NCI-H1105 (cell line): ENCODE measurements at places on chromosomes 2 and 18.

- DNase-seq: no peak
Observed at GRCh38 chr2:224937887-224938286, 104.4 kb downstream of the DOCK10 start.

DNA sequence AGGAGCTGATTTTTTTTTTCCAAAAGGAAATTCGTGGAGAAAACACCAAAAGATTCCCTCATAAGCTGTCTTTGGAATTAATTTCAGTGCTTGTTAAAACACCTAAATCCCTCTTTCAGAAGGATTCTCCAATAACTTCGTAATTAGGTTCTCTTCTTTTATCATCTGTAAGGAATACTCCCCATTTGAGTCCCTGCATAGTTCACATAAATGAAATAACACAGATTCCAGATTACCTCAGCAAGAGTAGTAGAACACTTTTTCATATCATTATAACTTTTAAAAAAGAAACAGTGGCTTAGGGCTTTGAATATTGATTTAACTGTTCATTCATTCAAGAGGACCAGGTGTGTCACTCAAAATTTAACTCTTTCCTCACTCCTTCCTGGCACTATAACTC, 55.5 kb downstream of the ARHGAP28 start:
- DNase-seq: no peak

- DNase-seq: no peak
Observed at GRCh38 chr2:134191835-134192234, 62.0 kb upstream of the MGAT5 start.

DNA sequence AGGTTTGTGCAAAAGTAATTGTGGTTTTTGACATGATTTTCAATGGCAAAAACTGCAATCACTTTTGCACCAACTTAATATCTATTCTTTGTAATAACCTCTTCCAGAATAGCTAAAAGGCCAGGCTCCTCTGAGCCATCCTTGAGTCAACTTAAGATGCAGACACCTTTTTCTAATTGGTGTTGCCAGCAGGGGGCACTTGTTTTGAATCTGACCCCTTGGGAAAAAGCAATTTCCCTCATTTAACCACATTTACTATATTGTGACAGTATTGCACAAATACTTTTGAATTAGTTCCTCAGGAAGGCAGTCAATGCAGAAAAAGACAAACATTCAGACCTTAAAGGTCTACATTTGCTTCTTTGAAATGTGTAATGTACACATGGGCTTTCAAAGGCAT, 78.6 kb upstream of the GALNT5 start:
- DNase-seq: no peak

DNA sequence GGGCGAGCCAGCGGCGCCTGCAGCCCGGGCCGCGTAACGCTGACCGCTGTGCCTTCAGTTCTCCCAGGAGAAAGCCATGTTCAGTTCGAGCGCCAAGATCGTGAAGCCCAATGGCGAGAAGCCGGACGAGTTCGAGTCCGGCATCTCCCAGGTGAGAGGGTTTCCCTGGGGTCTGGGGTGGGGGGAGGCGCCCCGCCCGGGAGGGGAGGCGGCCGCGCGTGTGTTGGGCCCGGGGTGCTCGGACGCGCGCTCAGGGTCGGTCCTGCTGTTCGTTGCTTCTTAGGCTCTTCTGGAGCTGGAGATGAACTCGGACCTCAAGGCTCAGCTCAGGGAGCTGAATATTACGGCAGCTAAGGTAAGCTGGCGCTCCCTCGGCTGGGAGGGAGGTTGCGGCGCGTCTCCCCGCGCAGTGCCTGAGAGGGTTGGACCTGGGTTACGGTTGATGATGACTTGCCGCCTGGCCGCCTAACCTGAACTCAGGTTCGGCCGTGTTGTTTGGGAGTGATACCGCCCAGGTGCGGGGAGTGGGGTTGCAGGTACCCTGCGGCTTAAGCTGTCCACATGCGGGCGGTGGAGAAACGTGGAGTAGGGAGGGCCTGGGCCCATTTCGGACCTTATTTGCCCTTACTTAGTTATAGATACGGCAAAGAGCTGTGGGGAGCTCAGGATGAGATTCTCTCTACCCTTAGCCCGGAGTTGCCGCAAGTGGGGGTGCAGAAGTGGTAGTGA, 638 bp downstream of the RPS7 start:
- no peak for DNase-seq

DNA sequence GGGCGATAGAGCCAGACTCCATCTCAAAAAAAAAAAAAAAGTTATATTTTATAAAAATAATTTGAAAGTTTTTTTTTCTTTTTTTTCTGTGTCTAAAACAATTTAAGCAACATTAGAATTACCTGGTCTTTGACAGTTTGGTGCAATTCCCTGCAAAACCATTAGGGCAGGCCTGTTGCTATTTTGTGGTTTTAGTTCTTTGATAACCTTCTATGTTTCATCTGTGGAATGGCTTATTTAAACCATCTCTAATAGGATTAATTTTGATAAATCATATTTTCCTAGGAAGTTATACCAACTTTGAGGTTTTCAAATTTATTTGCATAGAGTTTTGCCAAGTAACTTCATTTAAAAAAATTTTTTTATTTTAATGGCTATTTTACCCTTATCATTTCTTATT, 141.2 kb upstream of the TWIST2 start:
- DNase-seq: no peak

DNA sequence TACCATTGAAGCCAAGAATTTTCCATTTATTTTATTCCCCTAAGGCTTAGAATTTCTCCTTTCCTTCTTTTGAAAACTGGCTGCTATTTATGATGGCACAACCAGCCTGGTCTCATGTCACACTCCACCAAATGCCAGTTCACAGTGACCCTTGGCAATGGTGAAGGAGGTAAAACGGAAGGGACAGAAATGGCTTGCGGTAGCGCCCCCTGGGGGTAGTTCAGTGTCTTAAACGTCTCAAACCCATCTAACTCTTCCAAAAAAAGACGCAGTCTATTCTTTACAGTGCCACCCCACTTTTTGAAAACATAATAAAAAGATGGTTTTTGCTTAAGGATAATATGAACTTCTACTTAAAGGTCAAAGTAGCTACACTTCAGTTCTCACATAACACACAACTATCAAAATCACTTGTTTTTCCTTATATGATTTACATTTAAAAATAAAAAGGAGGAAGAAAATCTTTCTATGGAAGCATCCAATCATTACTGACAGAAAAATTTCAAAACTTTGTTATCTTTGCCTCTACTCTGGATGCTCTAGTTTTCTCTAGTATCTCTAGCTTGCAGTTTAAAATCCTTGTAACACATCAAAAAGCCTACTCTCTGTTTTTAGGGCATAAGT, 28.0 kb downstream of the PNO1 start:
- peak; percentile 4 for DNase-seq
